ENCODE measurements at places on chromosomes 2 and 18. TPM values are rescaled to one million over a fixed set of nuclear protein-coding genes. Genes with fewer than 3 reads are reported as not detected.

GRCh38 chr2:234846599-234847363, 105.0 kb upstream of the SH3BP4 start:
- no peaks in the 10 kb centered on the region for H3K27me3 ChIP-seq
- no peak overlapping the region for H3K4me3 ChIP-seq
- no peaks in the 10 kb centered on the region for H3K36me3 ChIP-seq
- no peak overlapping the region for H3K27ac ChIP-seq
- H3K4me1 ChIP-seq, result no peaks in the 10 kb centered on the region
- no peak for DNase-seq

- DNase-seq, result no peak
- peak overlapping the region; percentile 62 for H3K27ac ChIP-seq
- no peak overlapping the region for H3K4me3 ChIP-seq
- peaks cover 13% of the 10 kb centered on the region for H3K4me1 ChIP-seq
- peaks cover 7% of the 10 kb centered on the region for H3K36me3 ChIP-seq
Observed at GRCh38 chr2:97834610-97835009, 121.2 kb downstream of the ZAP70 start.

DNA sequence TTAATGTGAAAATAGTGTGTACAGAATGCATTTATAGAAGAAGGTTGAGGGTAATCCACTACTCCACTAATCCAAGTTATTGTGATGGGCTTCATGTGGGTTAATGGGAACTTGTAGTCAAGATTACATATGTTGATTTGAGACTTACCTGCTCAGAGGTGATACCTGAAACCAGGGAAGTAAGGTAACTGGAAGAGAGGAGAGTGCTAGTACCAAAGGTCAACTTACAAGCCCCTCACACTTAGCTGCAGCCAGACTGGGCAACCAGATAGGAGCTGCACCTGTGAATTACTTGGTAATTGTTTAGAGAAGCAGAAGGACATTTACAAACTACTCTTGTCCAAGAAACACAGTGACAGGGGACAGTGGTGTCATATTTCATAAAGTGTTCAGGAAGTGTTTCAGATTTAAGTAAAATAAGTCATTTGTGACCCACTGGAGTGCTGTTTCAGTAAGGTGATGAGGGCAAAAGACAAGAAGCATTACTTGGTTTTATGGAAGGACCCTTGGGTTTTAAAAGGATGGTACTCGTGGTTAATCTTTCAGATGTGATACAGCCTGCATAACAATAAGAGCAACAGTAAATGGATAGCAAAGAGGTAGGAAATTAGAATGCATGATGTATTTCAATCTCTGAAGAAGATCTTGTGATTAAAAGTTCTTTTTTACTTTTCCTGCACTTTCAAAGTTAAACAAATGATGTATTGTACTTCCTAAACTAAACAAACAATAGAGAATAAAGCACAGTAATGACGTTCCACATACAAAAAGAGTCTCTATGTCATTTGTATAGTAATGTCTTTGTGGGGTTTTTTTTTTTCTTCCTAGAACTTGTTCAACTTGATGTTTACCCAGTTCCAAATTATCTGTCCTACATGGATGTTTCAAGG, 189.3 kb downstream of the PHLPP1 start:
- H3K4me3 ChIP-seq, result no peak overlapping the region
- no peaks in the 10 kb centered on the region for H3K27me3 ChIP-seq
- H3K4me1 ChIP-seq, result no peaks in the 10 kb centered on the region
- no peak overlapping the region for H3K27ac ChIP-seq
- peaks cover 10% of the 10 kb centered on the region for H3K36me3 ChIP-seq

DNA sequence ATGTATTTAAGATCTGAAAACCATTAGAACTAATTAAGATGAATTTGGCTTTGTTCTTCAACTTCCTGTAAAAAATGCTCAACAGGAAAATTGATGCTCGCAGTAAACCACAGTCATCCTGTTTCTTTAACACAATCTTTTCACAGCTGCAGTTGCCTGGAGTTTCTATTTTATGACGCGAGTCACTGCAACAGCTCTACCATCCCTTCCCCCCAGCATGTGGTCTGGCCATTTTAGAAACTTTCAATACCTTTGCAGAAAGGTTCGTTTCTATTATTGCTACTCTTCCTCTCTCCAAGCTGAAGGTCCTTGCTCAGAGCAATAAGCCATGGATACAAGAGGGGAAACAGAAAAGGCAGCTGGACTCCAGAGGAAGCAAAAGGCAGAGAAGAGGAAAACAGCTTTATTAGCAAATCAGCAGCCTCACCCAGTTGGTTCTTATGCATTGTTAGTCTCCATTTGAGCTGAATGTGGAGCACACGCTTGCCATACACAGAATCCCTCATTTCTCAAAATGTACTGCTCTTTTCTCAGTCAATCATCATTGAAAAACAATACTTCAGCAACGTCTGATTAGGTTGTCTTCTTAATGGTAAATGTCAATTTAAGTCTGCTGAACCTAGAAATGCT, 3.9 kb downstream of the WIPF1 start:
- DNase-seq, result peak; percentile 71
- peak overlapping the region; percentile 86 for H3K4me3 ChIP-seq
- H3K4me1 ChIP-seq, result peaks cover 51% of the 10 kb centered on the region
- H3K27ac ChIP-seq, result peak overlapping the region; percentile 99
- no peaks in the 10 kb centered on the region for H3K27me3 ChIP-seq
- peaks cover 72% of the 10 kb centered on the region for H3K36me3 ChIP-seq

GRCh38 chr18:63119647-63120046, 199.9 kb downstream of the BCL2 start:
- H3K4me1 ChIP-seq, result peaks cover 4% of the 10 kb centered on the region
- no peak for DNase-seq
- no peaks in the 10 kb centered on the region for H3K36me3 ChIP-seq
- peaks cover 3% of the 10 kb centered on the region for H3K27me3 ChIP-seq

The C2orf81 gene
- 6.2 TPM for total RNA-seq

The SCN9A gene
- total RNA-seq, result not detected

GRCh38 chr2:20232837-20233207, 7.9 kb upstream of the SDC1 start:
- H3K27ac ChIP-seq, result no peak overlapping the region
- peaks cover 18% of the 10 kb centered on the region for H3K27me3 ChIP-seq
- H3K4me1 ChIP-seq, result no peaks in the 10 kb centered on the region
- DNase-seq, result no peak
- H3K4me3 ChIP-seq, result no peak overlapping the region
- no peaks in the 10 kb centered on the region for H3K36me3 ChIP-seq

DNA sequence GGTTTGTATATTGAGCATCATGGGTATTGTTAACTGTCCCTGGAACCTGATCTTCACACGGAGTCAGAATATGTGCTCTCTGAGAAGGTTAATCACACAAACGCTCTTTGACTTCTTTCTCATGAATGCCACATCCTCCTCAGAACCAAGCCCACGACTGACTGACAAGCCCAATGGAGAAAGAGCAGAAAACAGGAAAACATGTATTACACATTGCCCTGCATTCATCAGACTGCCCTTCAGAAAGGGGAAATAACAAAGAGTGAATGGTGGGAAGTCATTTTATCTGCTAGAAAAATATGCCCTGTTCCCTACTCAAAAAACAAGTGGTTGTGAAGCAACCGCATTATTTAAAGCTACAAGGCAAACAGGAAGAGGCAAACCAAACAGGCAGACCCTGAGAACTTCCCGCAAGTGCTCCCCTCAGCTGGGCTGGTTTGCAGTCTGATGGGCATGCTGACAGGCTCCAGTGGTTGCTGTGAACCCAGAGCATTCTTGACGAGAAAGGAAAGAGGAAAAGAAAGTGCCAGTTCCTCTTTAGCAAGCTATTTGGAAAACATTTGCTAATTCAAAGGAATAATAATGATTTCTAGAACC, 172.9 kb upstream of the SETBP1 start:
- H3K27me3 ChIP-seq, result no peaks in the 10 kb centered on the region
- H3K4me3 ChIP-seq, result no peak overlapping the region
- peaks cover 9% of the 10 kb centered on the region for H3K4me1 ChIP-seq
- no peak overlapping the region for H3K27ac ChIP-seq

The PRKAG3 gene
- not detected for total RNA-seq

GRCh38 chr2:221385716-221386115, 186.4 kb downstream of the EPHA4 start:
- no peaks in the 10 kb centered on the region for H3K27me3 ChIP-seq
- no peak overlapping the region for H3K27ac ChIP-seq
- H3K4me3 ChIP-seq, result no peak overlapping the region
- H3K4me1 ChIP-seq, result no peaks in the 10 kb centered on the region
- no peak for DNase-seq

DNA sequence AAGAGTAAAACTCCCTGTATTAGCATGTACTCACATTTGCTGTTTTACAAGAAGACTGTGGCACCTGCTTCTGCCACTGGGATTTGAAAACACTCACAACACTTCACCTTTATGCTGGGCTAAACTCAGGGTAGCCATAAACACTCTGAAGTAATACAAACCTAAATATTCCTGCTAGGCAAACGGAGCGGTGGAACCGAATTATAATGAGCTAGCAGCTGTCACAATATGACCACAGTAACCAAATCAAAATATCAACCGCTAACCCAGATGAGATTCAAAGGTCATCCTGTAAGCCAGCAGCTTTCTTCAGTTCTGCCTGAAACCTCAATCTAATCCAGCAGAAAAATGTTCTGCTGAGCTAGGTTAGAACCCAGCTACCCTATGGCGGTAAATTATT, 132.1 kb downstream of the TCF4 start:
- no peak overlapping the region for H3K4me3 ChIP-seq
- peaks cover 6% of the 10 kb centered on the region for H3K4me1 ChIP-seq
- H3K27me3 ChIP-seq, result peaks cover 9% of the 10 kb centered on the region

GRCh38 chr2:208148803-208149202, 2.8 kb upstream of the CRYGB start:
- DNase-seq, result no peak
- no peaks in the 10 kb centered on the region for H3K4me1 ChIP-seq

- no peak for DNase-seq
- H3K27ac ChIP-seq, result no peak overlapping the region
- H3K36me3 ChIP-seq, result no peaks in the 10 kb centered on the region
- no peak overlapping the region for H3K4me3 ChIP-seq
- no peaks in the 10 kb centered on the region for H3K4me1 ChIP-seq
Observed at GRCh38 chr18:66874375-66874774, 270.5 kb upstream of the CDH19 start.

GRCh38 chr18:2306606-2307005, 264.7 kb downstream of the METTL4 start:
- no peaks in the 10 kb centered on the region for H3K4me1 ChIP-seq
- no peaks in the 10 kb centered on the region for H3K36me3 ChIP-seq
- peaks cover 12% of the 10 kb centered on the region for H3K27me3 ChIP-seq
- no peak for DNase-seq
- no peak overlapping the region for H3K27ac ChIP-seq
- H3K4me3 ChIP-seq, result no peak overlapping the region

DNA sequence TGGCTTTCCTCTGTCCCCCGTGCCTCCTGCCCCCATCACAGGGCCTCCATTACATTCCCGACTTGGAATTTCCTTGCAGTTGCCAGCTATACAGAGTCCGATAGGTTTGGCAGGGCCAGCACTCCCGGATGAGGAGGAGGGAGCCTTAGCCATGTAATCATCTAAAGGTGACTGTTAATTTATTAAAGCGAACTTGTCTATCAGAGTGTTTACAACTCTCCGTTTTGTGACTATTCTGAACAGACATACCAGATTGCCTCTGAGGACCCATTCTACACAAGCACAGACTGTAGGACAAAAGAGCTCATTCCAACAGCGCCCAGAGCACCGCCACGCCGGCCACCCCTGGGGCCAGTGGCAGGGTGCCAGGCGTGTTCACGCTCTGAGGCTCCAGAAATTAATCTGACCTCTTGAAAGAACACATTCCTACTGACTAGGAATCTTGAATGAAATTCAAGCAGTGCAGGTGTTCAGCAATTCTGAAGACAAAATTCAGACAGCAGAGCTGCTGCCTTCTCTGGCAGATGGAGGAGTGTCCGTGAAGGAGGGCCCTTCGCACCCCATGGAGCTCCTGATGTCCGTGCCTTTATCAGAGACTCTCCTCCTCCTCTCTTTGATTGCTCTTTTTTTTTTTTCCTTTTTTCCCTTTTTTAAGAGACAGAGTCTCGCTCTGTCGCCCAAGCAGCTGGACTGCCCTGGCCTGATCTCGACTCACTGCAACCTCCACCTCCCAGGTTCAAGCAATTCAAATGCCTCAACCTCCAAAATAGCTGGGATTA, 58.1 kb upstream of the RALBP1 start:
- H3K27me3 ChIP-seq, result no peaks in the 10 kb centered on the region
- H3K36me3 ChIP-seq, result no peaks in the 10 kb centered on the region
- DNase-seq, result no peak
- no peaks in the 10 kb centered on the region for H3K4me1 ChIP-seq

GRCh38 chr18:48940854-48941611, 9.7 kb downstream of the SMAD7 start:
- H3K36me3 ChIP-seq, result peaks cover 49% of the 10 kb centered on the region
- DNase-seq, result peak; percentile 77
- H3K27ac ChIP-seq, result peak overlapping the region; percentile 79
- peaks cover 2% of the 10 kb centered on the region for H3K27me3 ChIP-seq
- H3K4me1 ChIP-seq, result peaks cover 79% of the 10 kb centered on the region

- no peaks in the 10 kb centered on the region for H3K36me3 ChIP-seq
- no peaks in the 10 kb centered on the region for H3K27me3 ChIP-seq
- DNase-seq, result no peak
- no peaks in the 10 kb centered on the region for H3K4me1 ChIP-seq
Observed at GRCh38 chr2:36408198-36408703, 52.7 kb downstream of the CRIM1 start.

- no peaks in the 10 kb centered on the region for H3K27me3 ChIP-seq
- no peak for DNase-seq
- H3K27ac ChIP-seq, result no peak overlapping the region
- no peaks in the 10 kb centered on the region for H3K4me1 ChIP-seq
Observed at GRCh38 chr18:1488394-1488793, 583.7 kb downstream of the ADCYAP1 start.

- peaks cover under 1% of the 10 kb centered on the region for H3K36me3 ChIP-seq
- no peak overlapping the region for H3K27ac ChIP-seq
- no peaks in the 10 kb centered on the region for H3K4me1 ChIP-seq
Observed at GRCh38 chr18:35740656-35741055, 159.1 kb downstream of the GALNT1 start.

All from activated naive CD8-positive, alpha-beta T cell treated with anti-CD3 and anti-CD28 coated beads for 36 hours (primary cell).